Fibroblast of villous mesenchyme (primary cell): ENCODE measurements at places on chromosomes 16 and 17.

- no peak for DNase-seq
These were observed 9.3 kb upstream of the PRR14 start for GRCh38 chr16:30641378-30641982.

DNA sequence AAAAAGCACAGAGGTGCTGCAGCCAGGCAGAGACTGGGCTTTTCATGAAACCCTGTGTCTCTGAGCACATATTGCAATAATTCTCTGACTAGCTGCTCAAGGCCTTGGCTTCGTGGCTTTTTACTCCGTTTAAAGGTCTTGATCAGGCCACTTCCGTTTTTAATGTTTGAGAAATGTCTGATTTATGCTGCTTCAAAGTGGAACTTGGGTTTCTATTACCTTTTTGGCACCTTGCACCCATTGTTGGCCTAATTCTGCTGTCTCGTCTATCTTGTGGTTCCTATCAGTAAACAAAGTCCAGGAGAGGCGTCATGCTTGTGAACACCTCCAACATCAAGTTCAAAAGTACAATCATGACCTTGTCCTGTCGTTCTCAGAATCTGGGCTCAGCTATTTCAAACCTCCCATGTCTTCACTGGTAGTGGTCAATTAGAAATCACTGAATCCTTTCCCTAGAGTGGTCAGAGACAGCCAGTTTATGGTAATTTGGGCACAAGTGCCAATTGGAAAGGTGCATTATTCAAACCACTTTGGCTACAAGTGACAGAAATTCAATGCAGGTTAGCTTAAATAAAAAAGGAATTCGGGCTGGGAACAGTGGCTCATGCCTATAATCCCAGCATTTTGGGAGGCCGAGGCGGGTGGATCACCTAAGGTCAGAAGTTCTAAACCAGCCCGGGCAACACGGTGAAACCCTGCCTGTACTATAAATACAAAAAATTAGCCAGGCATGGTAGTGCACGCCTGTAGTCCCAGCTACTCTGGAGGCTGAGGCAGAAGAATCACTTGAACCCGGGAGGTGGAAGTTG is 33.3 kb upstream of the METTL9 start:
- DNase-seq: no peak

DNA sequence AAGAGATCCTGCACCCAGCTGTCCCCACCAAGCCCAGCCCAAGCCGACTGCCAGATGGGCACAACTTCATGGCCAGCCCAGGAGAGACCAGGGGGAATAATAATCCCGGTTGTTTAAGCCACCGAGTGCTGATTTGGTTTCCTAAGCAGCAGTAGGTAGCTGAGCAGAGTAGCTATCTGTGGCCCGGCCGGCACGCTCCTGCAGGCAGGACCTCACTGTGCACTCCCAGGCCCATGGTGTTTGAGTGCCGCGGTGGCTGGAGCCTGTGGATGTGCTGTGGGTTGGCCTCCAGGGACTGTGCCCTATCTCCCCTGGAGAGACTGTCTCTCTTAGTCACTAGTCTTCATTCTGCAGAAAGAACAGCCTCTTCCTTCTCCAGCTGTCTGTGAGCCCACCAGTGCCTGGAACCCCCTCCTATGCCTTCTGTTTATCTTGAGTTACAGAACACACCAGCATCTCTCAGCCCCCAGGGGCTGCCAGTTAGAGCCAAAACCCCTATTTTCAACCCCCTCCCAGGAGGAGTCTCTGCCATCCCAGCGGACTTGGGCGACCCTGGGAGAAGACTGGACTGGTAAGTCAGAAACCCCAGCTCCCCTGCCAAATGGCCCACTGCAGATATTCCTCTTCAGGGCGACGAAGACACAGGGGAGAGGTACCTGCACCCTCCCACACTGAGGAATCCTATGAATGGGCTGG is 152.0 kb downstream of the SDK2 start:
- DNase-seq: no peak

GRCh38 chr17:1007310-1008007 is 10.5 kb downstream of the TIMM22 start:
- no peak for DNase-seq

GRCh38 chr16:89257281-89257731 is 39.8 kb downstream of the ZNF778 start:
- DNase-seq: no peak

- DNase-seq: peak; percentile 47
These were observed 206.2 kb downstream of the PRKCB start for GRCh38 chr16:24041834-24042631.
